NCI-H748 treated with DMSO at 0.1 percent for 48 hours (cell line): ENCODE measurements at places on chromosomes 16 and 17.

DNA sequence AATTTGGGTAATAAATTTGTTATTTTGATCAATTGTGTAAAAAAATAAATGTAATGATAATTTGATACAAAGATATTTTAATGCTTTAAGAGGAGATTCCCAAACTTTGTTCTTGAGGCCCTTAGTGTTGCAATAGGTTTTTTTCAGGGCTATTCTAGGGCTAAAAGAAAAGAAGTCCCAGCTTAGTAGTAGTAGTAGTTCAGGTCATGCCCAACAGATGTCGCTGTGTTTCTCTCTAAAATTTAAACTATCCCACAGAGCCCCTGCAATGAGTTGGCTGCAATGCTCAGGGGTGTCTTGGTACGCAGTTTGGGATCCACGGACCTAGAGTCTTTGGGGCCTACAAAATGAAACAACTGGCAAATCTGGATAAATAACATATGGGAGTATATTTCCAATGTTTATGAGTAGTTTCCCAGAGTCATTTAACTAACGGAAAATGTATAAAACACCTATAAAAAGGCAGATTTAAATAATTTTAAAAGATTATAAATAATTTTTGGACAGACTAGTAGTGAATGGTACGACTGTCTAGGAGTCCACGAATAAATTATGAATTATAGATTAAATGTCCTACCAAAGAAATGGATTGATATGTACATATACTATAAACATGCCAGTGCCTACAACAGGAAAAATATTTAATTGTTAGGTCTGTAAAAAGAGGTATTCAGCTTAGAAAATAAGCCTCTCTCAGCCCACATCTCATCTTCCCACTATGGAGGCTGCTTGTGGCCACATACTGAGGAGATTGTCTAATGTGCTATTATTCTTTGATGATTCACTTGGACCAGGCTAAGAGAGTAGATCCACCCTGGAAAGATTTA lies 228.5 kb upstream of the PMFBP1 start:
- DNase-seq, result peak; percentile 32

DNA sequence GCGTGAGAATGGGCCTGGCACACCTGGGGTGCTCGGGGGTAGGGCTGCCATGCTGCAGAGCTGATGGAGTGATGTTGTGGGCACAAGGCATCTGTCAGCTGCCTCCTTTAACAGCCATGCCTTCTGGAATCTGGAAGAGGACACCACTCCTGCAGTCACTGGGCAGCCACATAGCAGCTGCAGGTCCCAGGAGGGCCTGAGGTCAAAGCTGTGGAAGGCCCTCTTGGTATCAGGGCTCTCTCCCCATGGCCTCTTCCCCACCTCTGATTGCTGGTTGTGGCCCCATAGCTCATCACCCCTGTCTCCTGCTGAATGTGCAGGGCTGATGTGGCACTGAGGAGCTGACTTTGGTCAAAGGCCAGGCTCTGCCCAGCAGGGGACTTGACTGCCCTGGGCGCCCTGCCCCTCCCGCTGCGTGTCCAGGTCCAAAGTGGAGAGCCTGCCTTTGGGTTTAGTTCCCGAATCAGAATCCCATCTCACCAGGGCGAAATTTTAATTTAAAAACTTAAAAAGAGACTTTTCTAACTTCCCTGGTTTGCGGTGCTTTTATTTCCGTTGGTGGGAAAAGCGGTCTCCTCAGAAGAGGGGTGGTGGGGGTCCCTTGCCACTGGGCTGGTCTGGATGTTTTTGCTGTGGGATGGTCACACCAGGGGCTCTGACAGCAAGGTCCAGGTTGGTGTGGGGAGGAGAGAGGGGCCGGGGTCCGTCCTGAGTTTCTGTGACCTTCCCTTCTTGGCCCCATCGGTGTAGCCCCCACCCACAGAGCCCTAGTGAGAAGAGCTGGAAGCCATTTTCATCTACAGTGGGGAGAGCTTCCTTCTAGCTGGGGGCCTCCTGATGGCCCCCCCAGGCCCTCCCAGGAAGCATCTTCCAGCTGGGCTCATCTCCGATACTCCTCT lies 5.9 kb downstream of the UBALD2 start:
- no peak for DNase-seq

DNA sequence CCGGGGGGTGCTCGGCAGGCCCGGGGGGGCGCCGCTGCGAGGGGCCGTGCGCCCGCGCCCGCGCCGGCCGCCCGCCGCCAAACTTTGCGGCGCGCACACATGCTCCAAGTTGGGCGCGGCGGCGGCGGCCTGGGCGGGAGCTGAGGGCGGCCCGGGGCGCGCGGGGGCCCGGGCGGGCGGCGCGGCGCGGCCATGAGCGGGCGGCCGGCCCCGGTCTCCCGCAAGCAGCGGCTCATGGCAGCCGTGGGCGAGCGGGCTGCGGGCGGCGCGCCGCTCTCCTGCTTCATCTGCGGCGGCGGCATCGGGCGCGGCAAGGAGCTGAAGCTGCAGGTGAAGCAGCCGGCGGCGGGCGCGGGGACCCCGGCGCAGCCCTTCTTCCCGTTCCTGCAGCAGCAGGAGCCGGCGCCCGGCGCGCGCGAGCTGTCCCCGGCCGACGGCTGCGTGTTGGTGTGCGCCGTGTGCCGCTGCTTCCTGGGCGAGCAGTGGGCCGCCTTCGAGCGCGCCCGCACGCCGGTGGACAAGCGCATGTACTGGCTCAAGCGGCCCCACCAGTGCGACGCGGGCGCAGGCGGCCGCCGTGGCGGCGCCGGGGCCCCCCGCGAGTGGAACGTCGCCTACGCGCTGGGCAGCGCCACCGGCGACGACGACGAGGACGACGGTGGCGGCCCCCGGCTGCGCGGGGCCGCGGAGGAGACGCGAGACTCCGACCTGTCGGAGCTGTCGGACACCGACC lies 57.2 kb upstream of the CIBAR2 start:
- no peak for DNase-seq

GRCh38 chr16:62974424-62974823 lies 938.2 kb upstream of the CDH8 start:
- DNase-seq, result no peak

- no peak for DNase-seq
These were observed 91.5 kb downstream of the PARN start for GRCh38 chr16:14538604-14539003.

GRCh38 chr17:64506576-64507412 lies at the start of gene CEP95:
Gene CEP95 (plus strand): TSS chr17:64506977. CDS start chr17:64507098, 121 bp downstream.
- peak; percentile 95 for DNase-seq

DNA sequence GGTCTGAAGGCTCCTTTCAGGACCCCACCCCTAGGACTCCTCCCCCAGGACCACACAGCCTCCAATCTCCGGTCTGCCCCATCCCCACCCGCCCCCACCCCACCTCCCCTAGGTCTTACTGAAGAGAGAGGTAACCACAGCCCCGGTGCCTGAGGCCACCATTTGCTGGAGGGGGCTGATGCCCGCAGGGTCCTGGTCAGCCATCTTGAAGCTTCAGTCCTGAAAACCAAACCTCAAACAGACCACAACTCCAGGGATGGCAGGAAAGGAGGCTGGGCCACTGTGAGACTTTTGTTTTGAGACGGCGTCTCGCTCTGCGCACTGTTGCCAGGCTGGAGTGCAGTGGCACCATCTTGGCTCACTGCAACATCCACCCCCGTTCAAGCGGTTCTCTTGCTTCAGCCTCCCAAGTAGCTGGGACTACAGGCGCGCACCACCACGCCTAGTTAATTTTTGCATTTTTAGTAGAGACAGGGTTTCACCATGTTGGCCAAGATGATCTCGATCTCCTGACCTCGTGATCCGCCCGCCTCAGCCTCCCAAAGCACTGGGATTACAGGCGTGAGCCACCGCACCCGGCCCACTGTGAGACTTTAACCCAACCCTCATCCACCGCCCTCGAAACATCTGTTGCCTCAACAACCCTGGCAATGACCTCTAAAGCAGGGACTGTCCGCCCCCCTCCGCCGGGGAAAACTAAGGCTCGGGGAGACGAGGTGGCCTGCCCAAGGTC lies 1.1 kb downstream of the SLC25A39 start:
- no peak for DNase-seq
